ENCODE measurements at places on chromosomes 2 and 18.

DNA sequence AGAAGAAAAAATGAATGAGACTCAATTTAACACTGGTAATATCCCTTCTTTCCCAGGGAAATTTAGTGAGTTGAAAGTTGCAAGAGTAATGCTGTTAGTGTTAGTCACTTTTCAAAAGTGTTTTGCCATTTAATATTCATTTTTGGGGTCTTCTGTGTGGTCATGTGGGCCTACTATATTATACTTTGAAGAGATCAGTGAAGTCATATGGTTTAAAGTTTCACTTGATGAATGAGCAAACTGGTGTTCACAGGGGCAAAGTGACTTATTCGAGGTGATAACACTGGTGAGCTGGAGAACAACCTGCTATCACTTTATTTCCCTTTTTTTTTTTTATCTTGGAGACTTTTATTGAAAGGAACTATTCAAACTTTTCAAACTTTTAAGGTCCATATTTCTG is 196.0 kb downstream of the PLCL1 start:
- DNase-seq = no peak

DNA sequence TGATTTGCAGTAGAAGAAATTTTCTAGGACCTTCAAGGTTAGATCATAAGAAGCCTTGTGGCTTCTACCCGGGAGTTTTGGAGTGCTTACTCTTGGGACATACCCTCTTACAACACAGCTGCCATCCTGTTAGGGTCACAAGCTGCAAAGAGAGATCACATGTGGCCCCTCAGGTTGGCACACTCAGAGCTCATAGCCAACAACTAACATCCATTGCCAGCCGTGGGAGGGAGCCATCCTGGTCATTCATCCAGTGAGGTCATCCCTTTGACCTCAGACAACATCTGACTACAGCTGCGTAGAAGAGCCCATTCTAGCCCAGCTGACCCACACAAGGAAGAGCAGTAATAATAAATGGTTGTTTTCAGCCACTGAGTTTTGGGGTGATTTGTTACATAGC is 76.9 kb upstream of the NABP1 start:
- no peak for DNase-seq

DNA sequence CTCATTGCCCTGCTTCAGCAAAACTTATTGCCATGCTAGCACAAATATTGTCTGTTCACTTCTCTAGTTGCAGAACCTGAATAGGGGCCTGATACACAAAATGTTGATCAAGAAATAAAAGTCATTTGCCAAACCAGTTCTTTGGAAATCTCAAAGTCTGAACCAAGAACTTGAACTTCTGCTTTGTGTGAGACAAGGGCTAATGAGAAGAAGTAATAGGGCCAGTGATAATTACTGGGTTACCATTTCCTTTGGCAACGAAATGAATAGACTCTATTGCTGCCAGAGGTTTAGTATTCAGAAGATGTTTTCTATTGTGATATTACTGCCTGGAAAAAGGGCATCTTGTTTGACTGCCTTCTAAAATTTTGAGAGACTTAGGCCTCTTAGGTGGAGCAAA is 35.0 kb downstream of the TMEFF2 start:
- DNase-seq = no peak

- DNase-seq = no peak
Measured at GRCh38 chr2:204655101-204655500, 109.8 kb downstream of the PARD3B start.

- no peak for DNase-seq
Measured at GRCh38 chr2:39069136-39069515, 51.7 kb downstream of the SOS1 start.

DNA sequence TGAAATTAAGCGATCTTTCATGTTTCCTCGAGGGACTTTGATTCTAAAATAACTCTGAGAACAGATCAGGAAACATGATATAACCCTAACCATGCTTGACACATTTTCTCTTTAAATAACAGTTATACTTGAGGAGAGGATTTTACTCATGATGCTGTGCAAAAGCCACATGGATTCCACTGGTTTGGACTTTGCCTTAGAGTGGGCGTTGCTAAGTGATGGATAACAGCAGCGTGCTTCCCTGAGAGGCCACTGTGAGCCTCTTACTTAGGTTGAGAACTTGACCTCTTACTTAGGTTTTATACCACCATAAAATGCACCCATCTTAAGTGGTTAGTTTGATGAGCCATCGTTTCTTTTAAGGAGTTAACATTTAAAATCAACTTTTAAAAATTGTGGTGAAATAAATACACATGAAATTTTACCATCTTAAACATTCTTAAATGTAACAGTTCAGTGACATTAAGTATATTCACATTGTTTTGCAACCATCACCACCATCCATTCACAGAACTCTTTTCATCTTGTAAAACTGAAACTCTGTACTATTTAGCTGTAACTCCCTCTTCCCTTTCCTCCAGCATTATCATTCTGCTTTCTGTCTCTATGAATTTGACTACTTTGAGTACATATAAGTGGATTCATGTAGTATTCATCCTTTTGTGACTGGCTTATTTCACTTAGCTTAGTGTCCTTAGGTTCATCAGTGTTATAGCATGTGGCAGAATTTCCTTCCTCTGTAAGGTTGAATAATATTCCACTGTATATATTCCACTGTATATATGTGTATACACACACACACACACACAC is 22.6 kb downstream of the ANXA4 start:
- DNase-seq = no peak

- no peak for DNase-seq
Measured at GRCh38 chr2:164510895-164511294, 110.4 kb downstream of the GRB14 start.

DNA sequence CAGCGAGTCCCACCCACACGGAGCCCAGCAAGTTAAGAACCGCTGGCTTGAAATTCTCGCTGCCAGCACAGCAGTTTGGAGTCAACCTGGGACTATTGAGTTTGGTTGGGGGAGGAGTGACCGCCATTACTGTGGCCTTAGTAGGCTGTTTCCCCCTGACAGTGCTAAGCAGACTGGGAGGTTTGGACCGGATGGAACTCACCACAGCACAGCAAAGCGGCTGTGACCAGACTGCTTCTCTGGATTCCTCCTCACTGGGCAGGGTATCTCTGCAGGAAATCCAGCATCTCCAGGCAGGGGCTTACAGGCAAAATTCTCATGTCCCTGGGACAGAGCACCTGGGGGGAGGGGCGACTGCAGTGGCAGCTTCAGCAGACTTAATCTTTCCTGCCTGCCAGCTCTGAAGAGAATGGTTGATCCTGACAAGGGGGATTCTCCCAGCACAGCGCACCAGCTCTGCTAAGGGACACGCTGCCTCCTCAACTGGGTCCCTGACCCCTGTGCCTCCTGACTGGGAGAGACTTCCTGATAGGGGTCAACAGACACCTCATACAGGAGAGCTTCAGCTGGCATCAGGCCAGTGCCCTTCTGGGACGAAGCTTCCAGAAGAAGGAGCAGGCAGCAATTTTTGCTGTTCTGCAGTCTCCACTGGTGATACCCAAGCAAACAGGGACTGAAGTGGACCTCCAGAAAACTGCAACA is 425.4 kb downstream of the NYAP2 start:
- no peak for DNase-seq

DNA sequence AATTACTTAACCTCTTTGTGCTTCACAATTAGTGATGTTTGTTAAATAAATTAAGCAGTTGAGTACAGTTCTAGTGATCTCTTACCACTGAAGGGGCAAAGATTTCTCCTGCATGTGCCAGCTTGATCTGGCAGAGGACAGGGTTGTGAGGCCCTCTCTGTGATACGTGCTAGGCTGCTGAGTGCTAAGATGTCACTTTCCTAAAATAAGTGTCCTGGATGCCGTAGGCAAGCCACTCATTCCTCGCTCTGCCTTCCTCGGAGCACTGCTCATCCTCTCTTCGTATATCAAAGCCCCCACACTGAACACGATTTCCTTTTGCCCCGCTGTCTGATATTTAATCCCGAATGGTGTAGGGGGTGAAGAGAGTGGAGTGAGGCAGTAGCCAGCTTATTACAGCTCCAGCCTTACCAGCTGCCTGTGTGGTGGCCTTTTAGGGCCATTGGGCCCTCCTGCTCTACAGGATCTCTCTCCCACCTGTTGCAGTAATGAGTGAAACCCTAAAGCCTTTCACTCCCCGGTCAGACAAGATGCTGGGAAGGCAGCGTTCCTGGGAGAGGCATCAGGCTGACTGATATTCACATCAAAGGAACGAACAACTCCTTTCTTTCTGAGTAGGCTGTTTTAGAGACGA is 40.5 kb downstream of the PTPRM start:
- DNase-seq = no peak

- DNase-seq = peak; percentile 98
Measured at GRCh38 chr2:74440378-74441169, 1.2 kb downstream of the RTKN start.

GRCh38 chr2:215771241-215771640 is 242.1 kb downstream of the MREG start:
- no peak for DNase-seq

GRCh38 chr2:69366-70344 is 23.4 kb upstream of the FAM110C start:
- peak; percentile 21 for DNase-seq

DNA sequence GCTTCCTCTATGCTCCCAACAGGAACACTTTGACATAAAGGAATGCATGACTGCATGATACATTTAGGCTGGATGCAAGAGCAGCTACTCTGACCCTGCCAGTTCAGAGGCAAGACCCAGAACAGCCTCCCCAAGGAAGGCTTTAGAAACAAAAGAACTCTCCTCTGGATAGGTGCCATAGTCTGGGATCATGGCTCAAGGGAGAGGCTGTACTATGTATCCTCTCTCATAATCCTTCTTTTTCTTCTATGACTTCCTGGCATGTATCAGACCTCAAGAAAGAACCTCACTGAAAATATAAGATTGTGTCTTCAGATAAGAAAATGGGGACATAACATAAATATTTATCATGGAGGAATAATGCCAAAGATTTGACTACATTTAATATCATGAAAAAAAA is 194.0 kb upstream of the LYPD1 start:
- no peak for DNase-seq

GRCh38 chr2:168662651-168663208 is 139.7 kb upstream of the NOSTRIN start:
- DNase-seq = no peak

GRCh38 chr2:219252084-219252483 is 959 bp upstream of the TUBA4B start:
- DNase-seq = no peak

DNA sequence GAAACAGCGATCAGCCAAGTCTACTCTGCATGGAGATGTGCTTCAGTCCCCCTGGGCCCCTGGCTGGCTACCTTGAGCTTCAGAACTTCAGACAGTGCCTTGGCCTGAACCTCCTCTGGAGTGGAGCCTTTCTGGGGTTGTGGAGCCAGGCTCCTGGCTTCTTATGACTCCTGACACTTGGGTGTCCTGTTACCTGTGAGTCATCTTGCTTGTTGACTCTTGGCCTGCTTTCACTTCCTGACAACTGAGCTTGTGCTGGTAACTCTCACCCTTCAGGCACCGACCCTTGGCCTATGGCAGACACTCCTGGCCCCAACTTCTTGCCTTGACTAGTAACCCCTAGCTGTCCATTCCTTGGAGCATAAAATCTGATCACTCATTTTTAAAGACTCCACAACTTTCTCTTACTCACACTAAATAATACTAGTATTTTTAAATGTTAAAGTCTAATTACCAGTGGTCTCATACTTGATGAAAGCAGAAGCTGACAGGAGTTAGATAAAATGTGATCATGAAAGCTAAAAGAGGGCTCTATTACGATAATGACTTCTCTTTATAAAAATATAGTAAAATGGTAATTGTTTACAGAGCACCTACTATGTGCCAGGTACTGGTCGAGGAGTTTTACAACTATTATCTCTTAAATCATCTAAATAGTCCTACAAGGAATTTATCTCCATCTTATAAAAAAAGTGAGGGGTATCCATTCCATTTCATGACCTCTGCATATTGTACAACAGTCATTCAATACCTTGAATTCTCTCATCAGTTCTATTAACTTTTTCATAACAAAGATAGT is 46.3 kb upstream of the VIT start:
- peak; percentile 24 for DNase-seq

DNA sequence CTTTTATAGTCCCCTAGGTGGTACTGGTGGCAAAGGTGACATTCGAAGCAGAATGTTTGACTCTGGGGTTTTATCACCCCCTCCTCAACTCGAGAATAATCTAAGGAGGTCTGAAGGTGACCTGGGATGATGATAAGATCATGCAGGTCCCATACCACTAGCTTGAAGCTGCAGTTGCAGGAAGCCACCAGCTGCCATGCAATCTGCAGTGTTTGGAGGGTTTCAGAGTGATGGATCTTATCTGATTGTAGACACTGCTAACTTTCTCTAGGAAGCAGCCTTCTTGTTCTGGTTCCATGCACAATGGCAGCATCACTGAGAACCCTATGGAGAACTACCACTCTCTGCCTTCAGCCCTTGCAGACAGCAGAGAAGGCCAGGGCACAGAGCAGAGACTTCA is 59.4 kb upstream of the LRPPRC start:
- no peak for DNase-seq

DNA sequence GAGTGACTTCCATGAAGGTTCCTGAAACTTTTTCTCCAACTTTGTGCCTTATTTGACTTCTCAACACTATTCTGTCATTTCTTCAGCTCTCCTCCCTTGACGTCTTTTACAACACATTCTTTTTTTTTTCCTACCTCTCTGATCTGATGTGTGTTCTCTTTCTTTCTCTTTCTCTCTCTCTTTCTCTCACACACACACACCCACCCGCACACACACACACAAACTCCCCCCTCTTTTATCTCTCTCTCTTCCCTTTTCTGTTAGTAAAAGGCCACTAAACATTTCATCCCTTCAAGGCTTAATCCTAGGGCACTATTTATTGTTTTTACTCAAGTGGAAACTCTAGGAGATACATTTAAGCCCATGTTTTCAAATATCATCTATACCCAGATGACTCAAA is 107.8 kb upstream of the CNTNAP5 start:
- DNase-seq = no peak

DNA sequence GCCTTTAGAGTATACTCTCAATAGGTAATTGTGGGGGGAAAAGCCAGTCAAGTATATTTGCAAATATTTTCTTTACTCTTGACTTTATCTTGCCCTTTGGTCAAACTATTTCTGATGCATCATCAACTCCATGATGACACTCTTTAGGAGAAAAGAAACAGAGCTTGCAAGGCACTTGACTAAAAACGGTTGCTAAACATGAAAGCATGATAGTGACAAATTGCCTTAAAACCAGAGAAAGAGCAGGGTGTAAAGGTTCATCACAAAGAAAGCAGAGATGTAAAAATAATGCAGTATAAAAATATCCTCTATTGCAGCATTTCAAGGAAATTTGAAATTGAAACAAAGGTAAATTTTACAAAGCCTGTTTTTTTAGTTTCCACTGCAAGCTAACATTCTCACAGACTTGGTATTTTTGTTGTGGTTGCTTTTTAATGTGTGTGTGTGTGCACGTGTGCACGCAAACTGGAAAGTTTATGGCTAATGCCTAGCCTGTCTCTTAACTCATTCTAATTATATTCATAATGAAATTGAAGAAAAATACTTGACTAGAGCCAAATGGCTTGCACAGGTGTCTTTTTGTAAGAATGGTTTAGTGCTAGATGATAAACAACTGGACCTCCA is 503.6 kb downstream of the ARHGAP15 start:
- DNase-seq = no peak

DNA sequence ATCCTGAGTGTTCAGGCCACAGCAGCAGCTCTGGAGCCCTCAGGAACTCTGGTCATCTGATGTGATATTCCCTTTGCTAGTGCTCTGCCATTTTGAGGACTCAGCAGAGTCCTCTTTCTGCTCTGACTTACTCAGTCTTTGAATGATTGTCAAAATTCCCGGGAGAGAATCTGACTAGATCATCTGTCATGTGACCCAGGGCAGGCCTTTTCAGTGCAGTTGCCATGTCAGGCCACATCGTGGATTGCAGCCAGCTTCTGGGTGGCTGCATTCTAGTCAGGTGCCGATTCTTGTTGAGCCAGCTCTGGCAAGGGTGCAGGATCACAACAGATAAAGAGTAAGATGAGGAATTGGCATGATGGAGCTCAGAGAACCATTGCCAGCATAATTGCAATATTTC is 795.6 kb downstream of the CPS1 start:
- no peak for DNase-seq

All from K562 (cell line).